Right hindlimb (tissue), 1 donor: ENCODE measurements at places on chromosomes 7 and 10.

- DNase-seq: no peak
These were observed 45.0 kb upstream of the TFEC start for GRCh38 chr7:116075351-116076145.

DNA sequence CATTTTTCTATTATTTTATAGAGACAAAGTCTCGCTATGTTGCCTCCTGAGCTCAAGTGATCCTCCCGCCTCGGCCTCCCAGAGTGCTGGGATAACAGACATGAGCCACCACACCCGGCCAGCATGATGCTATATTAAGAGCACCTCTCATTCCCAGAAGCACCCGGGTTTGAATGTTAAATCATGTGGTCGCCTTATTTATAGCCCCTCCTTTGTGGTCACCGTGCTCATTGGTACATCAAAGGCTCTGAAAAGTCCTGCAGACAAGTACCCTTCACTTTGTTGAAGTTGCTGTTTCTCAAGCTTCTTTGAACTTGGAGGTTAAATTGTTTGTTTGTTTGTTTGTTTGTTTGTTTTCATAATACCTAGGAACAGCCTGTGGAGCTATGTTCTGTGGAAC, 40.0 kb downstream of the CLIP2 start:
- no peak for DNase-seq

- no peak for DNase-seq
These were observed 222.9 kb upstream of the SH2B2 start for GRCh38 chr7:102063690-102064180.

- peak; percentile 25 for DNase-seq
These were observed 1.9 kb downstream of the GALNT17 start for GRCh38 chr7:71133856-71134255.

DNA sequence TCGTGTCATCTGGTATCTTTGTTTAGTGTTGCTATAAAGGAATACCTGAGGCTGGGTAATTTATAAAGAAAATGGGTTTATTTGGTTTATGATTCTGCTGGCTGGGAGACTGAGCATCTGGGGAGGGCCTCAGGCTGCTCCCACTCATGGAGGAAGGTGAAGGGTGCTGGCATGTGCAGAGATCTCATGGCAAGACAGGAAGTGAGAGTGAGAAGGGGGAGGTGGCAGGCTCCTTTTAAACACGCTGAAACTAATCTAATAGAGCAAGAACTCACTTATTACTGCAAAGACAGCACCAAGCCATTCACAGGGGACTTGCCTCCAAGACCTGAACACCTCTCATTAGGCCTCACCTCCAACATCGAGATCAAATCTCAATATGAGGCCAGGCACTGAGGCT, 11.3 kb downstream of the OIT3 start:
- no peak for DNase-seq

DNA sequence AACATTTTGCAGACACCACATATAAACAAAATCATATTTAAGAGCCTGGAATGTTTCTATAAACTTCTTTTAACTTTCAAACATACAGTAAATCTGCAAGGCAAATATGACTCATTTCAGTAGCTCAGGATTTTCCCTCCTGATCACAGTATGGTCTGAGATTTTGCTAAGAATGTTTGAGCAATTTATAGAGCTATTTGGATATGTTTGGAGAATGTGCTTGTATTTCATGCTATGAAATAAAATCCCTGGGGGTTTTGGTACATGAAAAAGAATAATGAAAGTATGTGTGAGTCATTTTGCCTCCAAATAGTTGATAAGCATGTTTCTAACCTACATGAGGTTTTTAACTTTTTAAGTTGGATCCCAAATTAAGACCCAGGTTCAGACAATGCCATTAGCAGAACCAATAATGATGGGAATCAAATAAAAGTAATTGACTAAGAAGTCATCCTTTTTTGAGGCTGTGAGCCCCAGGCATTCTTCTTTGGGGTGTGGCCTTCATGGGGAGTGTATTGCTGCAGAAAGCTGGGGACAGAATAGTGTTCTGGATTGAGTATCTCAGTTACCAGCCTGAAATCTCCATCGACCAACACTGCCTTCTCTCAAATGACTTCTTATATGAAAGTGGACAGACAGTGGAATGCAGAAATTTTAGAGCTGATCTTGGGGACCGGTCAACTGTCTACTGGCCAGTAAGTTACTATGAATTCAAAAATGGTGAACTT, 66.1 kb upstream of the AGBL3 start:
- DNase-seq: no peak

DNA sequence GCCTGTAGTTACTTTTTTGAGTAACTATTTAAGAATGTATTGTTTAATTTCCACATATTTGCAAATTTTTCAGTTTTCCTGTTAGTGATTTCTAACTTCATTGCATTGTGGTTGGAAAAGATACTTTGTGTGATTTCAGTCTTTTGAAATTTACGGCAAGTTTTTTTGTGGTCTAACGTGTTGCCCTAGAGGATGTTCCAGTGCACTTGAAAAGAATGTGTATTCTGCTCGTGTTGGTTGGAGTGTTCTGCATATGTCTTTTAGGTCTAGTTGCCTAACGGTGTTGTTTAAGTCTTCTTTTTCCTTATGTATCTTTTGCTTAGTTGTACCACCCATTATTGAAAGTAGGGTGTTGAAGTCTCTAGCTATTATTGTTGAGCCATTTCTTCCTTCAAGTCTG, 59.7 kb downstream of the LCOR start:
- DNase-seq: no peak

DNA sequence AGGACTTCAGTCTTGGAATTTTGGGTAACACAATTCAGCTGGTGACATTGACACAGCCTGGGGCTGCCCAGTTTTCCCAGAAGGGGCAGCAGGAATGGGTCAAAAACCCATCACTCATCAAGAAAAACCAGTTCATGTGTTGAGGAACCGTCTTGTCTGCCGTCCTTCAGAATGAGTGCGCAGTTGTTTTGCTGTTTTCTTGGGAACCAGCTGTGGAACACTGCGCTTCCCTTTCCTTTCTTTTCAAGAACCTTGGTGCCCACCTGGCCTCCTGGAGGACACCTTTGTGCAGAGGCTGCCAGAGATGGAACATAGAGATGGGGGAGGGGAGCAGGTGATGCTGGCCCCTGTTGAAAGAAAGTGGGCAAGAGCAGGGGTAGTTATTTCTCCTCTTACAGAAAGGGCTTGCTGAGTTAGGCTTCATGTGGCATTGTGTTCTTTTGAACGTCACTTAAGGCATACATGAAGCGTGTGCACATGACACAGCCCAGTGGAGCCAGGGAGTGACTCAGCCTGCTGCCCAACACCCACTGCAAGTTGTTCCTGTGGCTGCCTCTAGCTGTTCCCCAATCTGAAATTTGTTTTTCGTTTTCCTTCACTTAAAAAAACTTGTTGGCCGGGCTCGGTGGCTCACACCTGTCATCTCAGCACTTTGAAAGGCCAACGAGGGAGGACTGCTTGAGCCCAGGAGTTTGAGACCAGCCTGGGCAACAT, 87.4 kb upstream of the TNS3 start:
- peak; percentile 45 for DNase-seq

GRCh38 chr10:34003561-34003960, 669.1 kb upstream of the NRP1 start:
- DNase-seq: no peak

GRCh38 chr10:15385552-15386455, 14.7 kb upstream of the FAM171A1 start:
- no peak for DNase-seq
